NCI-H187 (cell line): ENCODE measurements at places on chromosomes 4 and X.
A peak's percentile ranks its signal among the peaks of the same experiment; 100 is the strongest.

DNA sequence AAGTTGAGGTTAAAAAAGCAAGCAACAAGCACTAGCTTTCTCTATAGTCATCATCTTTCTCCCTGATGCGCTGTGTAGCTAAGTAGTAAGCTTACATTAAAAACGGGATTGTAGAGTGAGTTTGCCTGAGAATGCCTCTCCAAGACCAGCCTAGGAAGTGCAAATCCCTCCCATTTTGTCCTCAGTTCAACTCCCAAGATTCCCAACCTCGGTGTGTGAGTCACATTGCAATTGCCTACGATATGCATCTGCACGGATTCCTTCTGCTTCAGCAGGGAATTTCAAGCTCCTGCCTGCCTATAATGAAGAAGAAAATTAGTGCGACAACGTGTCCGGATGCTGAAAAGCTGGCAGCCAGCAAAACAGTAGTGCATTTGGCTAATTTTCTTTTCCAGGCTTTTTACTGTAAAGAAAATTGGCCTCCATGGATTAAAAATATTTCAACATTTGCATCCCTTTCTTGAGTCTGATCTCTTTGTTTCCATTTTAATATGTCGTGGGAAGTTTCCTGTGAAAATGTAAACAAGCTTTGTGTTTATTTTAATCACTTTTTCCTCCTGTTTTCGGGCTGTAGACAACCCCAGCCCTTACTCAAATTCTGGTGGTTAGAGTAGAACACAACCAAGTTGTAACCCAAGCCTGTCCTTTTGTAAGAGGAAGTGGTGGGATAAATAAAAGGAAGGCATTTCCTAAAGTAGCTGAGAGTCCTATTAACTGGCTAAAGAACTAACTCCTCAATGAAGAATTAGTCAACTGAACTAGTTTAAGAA, 58.4 kb upstream of the TET2 start:
- DNase-seq: no peak

- DNase-seq: no peak
Measured at GRCh38 chrX:85569686-85570085, 190.2 kb upstream of the POF1B start.

DNA sequence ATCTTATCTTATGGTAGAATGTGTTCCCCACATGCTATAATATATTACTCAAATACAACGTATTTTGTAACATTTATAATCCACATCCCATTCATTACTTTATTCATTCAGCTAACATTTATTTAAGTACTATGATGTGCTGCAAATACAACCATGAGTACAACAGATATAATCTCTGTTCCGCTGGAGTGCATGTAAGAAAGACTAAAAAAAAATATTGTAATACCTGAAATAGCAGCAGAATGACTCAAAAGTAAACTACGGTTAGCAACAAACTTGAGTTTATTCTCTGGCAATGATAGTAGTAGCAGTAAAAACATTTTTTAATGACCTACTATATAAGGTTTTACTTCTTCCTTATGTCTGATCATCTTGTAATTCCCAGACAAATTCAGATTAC, 1776.3 kb downstream of the STIM2 start:
- DNase-seq: no peak

DNA sequence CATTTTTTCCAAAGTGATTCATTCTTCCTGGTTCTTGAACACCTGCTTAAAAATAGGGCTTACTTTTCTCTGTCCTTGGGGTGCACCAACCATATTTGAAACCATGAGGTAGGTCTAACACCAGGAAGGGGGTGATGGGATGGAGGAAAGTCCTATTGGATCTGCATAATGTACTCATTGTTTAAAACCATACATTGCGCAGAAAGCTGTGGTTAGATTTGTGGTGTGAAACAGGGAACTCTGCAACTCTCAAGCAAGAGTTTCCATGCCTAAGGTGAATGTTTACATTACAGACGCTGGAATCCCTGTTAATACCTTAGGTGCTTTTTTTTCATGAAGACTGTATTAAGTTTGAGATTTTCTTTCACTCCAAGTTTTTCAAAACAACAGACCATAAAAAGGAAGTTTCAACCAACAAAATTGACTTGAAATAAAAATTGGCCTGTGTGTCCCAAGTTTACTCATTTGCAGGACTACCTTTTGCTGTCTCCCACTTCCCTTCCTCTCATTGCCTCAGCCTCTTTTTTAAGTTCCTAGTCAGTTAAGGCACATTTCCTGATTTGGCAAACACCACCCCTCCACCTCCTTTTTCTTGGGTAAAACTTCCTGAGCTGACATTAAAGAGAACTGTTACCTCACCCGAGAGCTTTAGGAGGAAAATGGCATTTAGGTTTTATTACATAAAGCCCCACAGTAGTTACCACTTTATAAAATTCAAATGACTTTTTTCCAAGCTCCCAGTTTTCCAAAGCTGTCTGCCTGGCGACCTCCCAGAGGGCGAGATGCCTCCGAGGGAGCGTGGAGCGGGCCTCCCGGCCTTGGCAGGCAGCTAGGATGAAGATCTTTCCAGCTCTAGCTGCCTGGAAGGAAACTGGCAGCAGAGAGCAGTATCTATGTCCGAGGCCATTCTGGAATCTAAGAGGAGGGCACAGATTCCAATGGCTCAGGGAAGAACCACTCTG, 47.9 kb upstream of the RBPJ start:
- DNase-seq: no peak

DNA sequence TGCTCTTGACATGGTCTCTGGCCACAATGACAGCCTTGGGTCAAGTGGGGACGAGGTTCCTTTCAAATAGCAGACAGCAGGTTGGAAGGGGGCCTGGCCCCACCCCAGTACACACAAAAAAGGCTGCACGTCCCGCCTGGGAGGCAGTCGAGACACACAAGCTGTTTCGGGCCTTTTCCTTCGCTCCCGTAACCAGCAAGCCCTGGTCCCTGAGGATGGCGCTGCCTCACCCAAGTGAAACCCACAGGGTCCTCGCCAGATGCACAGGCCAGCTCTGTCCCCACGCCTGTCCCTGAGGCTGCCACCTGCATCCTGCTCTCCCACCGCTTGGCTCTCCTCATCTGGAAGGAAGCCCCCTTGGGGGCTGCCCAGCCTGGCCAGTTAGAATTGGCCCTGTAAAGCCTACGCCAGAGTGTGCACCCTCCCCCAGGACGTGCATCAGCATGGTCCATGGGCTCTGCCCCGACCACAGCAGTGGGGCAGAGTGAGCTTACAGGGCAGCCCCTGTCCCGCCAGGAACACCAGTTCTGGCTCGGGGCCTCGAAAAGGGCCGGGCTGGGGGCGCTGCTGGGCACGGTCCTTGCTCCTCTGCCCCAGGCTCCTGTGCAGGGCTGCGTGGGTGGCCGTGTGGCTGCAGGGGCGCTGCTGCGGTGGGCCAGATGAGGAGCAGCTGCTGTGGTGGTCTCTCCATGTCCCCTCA, 2.0 kb downstream of the CPLX1 start:
- DNase-seq: no peak

DNA sequence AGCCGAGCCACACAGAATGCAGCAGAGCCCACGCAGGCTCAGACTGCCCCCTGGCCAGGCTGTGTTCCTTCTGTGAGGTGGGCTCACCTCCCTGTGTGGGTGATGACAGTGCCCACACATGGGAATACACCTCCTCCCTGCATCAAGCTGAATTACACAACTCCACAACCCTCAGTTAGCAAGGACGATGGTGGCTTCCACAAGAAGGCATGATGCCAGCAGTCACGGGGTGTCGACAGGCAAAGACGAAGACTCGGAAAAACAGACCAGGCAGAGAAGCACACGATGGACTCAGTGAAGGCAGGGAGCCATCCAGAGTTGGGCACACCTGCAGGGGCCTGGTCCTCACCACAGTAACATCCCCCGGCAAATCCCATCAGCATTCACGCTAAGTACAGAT, 12.1 kb downstream of the LETM1 start:
- DNase-seq: no peak

DNA sequence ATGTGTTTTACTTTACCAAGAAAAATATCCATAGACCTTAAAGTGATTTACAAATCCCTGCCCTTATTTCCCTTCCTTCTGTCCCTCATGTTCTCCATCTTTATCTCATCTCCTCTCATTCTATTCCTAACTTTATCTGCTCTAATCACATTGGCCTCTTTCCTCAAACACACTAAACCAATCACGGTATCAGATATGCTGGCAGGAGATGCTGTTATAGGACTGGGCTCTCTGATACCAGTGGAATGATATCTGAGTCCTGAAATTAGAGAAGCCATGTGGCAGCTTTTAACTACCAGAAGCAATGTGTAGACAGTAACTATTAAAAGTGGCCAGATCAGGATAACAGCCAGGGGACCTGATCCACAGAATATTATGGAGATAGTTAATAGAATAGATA, 49.9 kb upstream of the GIMD1 start:
- DNase-seq: no peak

DNA sequence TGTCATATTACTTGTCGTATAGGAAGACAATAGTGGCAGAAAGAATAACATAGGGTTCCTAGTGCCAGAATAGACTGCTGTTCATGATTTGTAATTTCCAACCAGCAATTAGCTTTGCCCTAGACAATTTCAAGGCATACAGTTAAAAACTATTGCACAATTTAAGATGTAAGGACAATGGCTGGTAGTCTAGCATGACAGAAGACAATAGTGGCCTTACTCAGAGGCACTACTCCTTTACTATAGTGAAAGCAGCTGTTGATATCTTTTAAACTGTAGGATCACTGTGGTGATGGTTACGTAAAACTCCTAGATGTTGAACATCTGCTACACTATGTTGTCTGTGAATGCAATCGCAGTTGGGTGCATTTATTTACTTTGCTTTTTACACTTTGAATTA, 234.5 kb downstream of the RBMX2 start:
- no peak for DNase-seq

DNA sequence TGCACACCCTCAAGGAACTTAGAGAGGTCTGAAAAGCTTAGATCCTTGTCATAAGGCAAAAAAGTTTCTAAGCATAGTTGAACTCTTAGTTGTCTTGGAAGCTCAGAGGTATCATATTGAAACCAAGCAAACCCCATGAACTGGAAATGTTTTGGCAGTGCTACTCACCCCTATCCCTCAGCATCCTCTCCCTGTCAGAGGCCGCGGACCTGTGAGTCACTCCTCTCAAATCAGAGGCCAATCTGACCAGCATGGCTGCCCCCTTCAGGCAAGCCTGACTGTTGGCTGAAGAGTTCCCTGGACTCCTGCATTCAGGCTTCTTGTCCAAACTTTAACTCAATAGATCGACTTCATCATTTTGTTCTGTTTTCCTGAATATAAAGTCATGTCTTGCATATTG, 69.4 kb downstream of the KCNIP4 start:
- no peak for DNase-seq

DNA sequence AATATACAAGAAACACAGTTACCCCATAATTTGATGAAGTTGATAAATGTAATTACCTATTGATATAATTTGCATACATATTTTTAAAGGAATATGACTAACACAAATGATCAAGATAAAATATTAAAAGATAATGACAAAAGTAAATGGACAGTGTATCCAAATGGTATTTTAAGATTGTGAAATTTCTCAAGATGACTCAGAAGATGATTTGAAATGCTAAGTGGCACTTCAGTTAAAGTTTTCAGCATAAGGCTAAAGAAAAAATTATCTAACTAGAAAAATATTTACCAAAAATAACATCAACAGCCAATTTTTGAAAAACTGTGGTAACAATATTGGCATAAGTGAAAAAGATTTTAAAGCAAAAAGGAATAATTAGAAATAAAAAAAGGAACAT, 248.4 kb upstream of the NDST4 start:
- DNase-seq: no peak

DNA sequence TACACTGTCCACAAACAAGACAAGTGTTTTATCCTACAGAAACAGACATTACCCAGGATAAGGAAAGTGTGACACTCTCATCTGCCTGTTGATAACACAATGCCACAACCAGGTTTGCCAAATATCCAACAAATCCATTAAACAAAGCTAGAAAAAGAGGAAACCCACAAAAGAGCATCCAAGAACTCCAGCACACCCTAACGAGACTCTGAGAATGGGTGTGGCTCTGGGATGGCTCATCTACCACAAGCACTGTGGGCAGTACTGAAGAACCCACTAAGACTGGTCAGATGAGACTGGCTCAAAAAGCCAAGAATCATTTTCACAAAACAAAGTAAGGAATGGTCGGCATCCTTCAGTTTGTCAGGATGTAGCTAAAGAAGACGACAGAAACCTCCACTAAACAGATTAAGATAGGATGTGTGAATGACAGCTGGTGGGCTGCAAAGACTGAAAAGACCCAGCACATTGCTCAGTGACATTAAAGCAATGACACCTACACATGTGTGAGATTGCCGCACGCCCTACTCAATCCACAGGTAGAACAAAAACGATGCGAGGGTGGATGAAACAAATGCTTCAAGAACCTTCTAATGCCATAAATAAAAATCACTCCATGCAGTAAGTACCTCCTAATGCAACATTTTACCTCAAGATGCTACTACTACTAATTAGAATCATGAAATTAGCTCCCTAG, 14.7 kb downstream of the ATP8A1 start:
- DNase-seq: no peak

GRCh38 chr4:83113429-83113786, 1.1 kb downstream of the PLAC8 start:
- no peak for DNase-seq

GRCh38 chr4:25938787-25939186, 24.8 kb downstream of the SMIM20 start:
- no peak for DNase-seq

- DNase-seq: no peak
Measured at GRCh38 chr4:25749150-25749794, 93.6 kb downstream of the SLC34A2 start.

- peak; percentile 46 for DNase-seq
Measured at GRCh38 chr4:181507938-181508337, 735.3 kb upstream of the TENM3 start.

GRCh38 chr4:182533964-182534363, 290.8 kb downstream of the TENM3 start:
- DNase-seq: no peak

- DNase-seq: no peak
Measured at GRCh38 chr4:153004081-153004850, 68.1 kb downstream of the FHDC1 start.

DNA sequence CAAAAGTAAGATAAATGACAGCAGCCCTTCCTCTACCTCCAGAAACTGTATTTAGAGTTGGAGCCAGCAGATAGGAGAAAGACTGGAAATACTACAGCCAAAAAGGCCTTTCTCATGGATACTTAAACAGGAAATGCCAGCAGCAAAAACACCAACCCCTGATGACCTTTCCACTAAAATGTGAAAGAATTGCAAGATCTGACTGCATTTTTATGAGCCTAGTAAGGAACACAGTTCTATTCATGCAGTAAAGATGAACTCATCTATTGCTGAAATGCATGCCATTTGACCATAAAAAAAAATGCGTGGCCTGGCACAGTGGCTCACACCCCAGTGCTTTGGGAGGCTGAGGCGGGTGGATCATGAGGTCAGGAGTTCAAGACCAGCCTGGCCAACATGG, 19.9 kb downstream of the ABCG2 start:
- no peak for DNase-seq

- DNase-seq: no peak
Measured at GRCh38 chr4:26022346-26023202, 108.6 kb downstream of the SMIM20 start.
